ENCODE measurements at places on chromosomes 7 and 10.

DNA sequence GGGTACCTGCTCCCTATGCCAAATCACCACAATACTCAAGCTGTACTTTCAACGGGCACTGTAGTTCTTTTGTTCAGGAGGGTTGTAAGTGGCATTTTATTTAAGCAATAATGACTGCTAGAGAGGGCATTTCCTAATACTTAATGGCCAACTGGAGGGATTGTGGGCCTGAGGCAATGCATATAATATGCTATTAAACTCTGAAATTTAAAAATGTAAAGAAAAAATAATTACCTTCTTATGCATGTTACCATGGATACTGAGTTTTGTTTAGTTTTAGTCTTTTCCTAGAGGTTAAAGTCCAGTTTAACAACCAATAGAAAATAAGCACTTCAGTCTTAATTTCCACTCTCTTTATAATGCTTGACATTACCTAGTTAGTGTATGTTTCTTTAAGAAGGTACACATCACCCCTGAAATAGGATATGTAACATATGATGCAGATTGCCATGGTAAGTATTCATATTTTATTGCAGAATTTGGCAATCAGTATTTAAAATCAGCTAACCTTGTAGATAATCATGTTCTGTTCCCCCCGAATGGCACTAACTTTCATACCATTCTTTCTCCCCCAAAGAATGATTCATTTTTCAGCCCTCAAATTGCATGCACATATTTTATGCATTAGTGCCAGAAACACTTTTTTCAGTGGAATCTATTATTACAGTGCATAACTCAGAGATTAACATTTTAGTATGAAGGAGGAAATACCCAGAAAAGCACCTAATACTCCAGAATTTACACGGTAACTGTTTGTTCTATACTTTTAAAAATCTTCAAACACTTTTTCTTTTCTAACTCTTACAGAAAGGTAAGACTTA is 90.3 kb upstream of the ZNF438 start:
- DNase-seq = no peak

DNA sequence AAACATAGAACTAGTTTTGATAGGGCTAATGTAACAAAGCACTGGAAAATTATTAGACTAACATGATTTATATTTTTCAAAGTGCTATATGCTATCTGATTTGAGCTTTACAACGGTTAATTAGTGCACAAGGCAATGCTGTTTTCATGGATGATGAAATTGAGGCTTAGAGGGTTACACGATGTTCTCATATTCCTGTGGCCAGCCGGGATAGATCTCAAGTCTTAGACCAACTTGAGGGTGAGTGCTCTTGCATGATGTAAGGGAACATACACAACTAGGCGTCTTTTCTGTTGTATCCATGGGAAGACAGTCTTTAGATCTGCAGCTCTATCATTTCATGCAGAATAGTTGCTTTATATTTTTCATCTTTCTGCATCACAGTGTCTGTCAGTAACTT is 4.1 kb downstream of the PRPF18 start:
- DNase-seq = no peak

GRCh38 chr7:15915686-15916293 is 229.3 kb upstream of the MEOX2 start:
- no peak for DNase-seq

DNA sequence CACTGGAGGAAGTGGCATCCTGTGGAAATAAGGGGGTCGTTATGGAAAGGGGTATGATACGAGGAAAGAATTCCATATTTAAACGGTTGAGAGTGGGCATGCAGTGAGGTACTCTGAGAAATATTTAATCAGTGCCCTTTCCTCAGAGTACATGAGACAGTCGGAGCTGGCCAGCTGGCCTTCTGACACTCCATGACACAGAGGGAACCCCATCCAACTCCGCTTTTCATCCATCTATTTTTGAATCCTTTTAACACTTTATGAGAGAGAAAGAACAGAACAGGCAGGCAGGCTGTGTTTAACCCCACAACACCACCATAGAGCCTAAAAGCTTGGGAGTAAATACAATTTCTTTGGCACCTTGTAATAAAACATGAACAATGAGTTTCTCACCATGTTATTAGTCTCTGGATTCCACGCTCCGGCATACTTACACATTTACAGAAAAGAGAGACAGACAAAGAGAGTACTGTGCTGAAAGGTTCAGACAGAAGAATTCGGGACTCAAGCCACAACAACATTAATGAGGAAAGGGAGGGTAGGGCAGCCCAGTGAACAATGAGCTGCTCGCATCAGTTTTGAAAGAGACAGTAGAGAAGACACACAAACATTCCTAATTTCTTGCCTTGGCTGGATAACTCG is 124.2 kb upstream of the PDLIM1 start:
- DNase-seq = no peak

DNA sequence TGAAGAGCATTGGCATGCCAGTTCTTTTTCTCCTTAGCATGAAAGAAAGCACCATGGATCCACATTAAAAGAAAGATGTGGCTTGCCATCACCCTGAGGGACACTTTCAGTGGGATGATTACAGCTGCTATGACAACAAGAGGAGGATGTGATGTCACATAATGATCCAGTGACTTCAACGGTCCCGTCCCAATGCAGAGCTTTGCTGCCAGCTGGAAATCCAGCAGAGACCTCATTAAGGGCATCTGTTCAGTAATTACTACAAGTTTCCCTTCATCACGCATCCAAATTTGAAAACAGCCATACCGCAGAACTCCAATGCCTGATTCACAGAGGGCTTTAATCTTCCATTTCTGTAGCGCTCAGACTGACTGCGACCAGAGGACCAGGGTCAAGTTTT is 206.6 kb downstream of the LSM5 start:
- DNase-seq = no peak

DNA sequence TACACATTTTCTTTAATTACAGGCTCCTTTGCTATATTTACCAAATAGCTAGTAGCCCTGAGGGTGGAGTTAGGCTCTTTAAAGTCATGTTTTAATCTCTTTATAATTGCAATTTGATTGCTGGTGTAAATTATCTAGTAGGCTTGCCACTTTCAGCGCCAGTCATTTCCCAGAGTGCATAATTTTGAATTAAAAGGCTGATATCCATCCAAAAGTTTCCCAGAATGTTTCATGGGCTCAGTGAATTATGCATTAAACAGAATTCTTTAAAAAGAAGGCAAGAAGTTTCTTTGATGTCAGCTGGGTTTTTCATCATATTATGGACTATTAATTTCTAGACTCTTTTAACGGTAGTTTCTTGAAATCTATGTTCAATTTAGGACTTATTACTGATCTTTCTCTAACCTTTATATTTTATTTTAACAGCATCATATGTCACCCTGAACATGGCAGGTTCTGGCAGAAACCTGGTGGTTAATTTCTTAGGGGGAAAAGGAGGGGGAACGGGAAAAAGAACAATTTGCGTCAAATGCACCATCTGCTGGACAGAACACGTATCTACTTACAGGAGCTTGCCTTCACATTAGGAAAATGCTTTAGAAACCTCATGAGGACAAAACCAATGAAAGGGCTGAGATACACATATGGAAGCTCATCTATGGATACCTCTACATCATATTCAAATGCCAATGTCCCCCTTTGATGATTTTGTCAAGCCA is 171.1 kb downstream of the GRM3 start:
- DNase-seq = no peak

- DNase-seq = no peak
Observed at GRCh38 chr10:43166880-43167497, 28.7 kb downstream of the CSGALNACT2 start.

GRCh38 chr7:143041346-143041745 is 10.8 kb upstream of the OR6V1 start:
- no peak for DNase-seq

DNA sequence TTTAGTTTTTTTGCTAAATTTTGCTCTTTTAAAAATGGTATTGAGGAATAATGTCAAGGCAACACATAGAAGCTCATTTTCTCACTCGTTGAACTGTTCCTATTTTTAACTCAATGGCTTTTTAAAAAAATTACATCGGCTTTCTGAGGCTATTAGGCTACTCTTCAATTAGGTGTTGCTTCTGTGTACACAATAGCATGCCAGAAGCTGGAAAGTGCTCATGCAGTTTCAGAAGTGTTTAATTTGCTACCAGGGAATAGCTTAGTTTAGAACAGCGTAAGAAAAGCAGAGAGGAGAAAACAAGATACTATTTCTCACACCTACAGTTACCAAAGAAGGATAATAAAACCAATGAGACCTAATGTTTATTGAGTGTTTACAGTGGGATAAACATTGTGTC is 157.4 kb downstream of the NXPH1 start:
- DNase-seq = no peak

- DNase-seq = no peak
Observed at GRCh38 chr7:50276483-50276882, 28.0 kb upstream of the IKZF1 start.

GRCh38 chr7:6563936-6564770 is 12.9 kb upstream of the GRID2IP start:
- DNase-seq = no peak

DNA sequence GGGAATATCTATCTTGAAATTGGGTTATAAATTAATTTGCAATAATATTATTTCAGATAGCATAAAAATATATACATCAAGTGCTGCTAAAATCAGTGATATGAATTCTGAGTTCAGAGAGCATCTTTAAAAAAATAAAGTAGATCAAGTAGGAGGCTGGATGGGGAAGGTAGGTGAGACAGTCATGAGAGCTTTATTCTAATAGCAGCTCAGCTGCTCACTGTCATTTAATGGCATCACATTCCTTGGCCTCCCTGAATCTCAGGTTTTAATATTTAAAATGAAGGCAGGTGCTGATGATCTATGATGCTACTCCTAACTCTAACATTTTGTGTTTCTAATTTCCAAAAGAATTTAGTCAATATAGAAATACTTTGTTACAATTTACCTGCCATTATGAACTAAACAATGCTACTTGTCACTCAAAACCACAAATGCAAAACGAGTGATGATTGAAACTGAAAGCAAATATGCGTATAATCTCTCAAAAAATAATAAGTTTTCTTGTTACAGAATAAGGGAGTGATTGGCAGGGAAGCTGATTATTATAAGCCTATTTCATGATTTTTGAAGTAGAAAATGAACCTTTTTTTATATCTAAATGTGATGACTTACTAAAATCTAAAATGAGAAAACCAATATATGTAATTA is 147.6 kb upstream of the CSTF2T start:
- DNase-seq = no peak

- DNase-seq = no peak
Observed at GRCh38 chr10:117373823-117374505, 1.3 kb downstream of the PDZD8 start.

GRCh38 chr7:146575903-146576302 is 459.3 kb downstream of the CNTNAP2 start:
- no peak for DNase-seq

- no peak for DNase-seq
Observed at GRCh38 chr7:106057962-106058927, 53.9 kb downstream of the SYPL1 start.

DNA sequence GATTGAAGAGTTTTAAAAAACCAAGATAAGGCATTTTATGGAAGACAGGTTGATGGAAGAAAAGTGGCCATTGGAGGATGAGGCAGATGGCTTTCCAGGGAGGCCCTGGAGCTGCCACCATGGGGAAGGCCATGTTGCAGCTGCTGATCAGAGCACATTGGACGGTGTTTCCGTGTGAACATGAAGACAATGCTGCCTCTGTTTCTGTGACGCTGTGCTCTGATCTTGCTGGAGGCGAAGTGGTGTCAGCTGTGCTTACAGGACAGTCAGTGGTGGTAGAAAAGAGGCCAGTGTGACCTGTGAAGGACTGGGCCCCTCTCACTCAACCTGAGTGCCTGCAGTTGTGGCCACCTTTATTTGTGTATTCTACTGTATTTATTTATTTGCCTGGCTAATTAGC is 132.9 kb downstream of the FAM204A start:
- DNase-seq = no peak

GRCh38 chr10:660413-660969 is 29.0 kb downstream of the DIP2C start:
- DNase-seq = no peak

GRCh38 chr10:6503171-6503570 is 76.9 kb downstream of the PRKCQ start:
- no peak for DNase-seq

GRCh38 chr10:111739125-111739873 is 444.3 kb downstream of the GPAM start:
- DNase-seq = no peak

DNA sequence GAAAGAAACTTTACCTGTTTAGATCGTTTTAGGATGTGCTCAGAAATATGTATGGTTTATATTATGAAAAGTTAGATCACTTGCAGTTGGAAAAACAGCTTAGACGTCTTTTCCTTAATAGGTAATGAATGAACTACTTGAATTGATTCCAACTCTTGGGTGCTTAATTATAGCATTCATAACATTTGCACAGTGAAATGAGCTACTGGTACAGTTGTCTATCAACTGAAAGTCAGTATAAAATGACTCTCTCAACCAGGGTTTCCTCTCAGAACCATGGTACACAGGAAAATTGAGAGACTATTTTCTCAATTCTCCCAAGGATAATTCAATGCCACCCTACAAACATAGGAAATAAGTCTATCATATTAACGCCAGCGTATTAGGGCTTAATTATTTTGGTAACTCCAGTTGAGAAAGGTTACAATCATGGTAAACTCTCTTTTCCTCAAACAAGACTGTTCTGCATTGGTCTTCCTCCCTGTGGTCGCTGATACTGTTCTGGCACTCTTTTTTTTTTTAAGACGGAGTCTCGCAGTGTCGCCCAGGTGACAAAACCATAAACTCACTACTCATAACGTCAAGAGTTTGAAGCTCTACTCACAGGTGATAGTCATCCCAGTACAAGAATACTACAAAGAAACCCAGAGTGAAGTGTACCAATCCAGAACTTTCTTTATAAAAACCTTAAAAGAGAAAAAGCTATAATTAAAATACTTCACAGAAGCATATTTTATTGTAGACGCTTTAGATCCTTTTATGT is 2.0 kb downstream of the ANLN start:
- DNase-seq = no peak

- no peak for DNase-seq
Observed at GRCh38 chr7:69593511-69593910, 4.8 kb upstream of the AUTS2 start.

- DNase-seq = no peak
Observed at GRCh38 chr10:36251068-36251467, 609.0 kb upstream of the FZD8 start.

DNA sequence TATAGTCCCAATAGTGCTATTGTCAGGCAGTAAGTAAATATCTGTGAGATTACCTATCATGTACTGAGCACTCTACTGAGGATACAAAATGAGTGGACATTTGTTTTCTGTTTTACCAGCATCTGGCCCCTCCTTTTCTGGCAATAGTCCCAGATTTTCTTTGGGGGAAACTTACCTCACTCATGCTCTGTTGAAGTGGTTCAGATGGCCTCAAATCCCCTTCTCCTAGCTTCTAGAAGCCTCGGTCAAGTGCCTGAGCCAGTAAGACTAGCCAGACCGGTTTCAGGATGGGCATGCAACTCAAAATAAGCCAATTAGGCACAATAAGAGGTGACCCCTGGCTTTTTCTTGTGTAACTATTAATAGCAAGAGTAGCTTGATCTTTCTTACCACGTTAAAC is 19.7 kb downstream of the TRDMT1 start:
- DNase-seq = no peak

All from activated T-cell treated with anti-CD3 and anti-CD28 coated beads for 1 hour (primary cell).